PC-3 (cell line): ENCODE measurements at places on chromosomes 1 and 21.

- peak overlapping the region; percentile 90 for H3K27ac ChIP-seq
- H3K27me3 ChIP-seq = no peaks in the 10 kb centered on the region
- peaks cover 33% of the 10 kb centered on the region for H3K36me3 ChIP-seq
- peak; percentile 60 for DNase-seq
- H3K4me1 ChIP-seq = peaks cover 33% of the 10 kb centered on the region
- H3K4me3 ChIP-seq = peak overlapping the region; percentile 77
Measured at GRCh38 chr1:152035539-152036266, 1.1 kb downstream of the S100A11 start.

DNA sequence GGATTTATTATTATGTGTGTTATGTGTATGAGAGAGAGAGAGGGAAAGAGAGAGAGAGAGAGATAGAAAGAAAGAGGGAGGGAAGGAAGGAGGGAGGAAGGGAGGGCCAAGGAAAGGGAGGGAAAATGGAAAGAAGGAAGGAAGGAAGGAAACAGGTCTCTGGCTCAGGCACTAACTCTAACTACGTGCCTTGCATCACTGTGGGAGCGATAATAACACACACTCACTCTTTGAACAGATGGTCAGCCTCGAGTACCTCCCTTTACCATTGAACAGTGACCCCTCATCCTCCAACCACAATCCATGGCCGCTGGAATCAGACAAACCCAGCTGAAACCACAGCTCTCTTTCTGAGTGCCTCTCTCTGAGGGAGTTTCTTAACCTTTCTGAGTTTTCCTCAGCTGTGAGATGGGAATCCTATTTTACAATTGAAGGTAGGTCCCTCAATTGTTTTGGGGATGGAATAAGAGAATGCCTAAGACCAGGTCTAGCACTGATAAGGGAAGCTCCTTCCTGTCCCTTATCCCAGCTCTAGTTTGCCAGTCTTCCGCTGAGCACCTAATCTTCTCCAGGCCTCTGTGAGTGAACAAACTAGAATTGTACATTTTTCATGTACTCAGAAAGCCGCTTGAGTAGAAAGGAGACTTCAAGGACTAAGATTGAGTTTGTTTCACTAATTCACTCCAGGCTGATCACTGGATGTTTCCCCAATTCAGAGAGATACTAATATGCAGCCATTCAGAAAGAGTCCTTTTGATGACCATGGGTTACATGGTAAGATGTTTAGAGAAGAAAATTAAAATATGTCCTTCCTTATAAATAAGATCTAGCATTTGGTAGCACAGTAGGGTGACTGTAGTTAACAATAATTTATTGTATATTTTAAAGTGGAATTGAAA lies 62.8 kb downstream of the IRF2BP2 start:
- H3K36me3 ChIP-seq = no peaks in the 10 kb centered on the region
- H3K27me3 ChIP-seq = no peaks in the 10 kb centered on the region
- H3K4me1 ChIP-seq = peaks cover 11% of the 10 kb centered on the region
- H3K4me3 ChIP-seq = no peak overlapping the region
- no peak for DNase-seq

DNA sequence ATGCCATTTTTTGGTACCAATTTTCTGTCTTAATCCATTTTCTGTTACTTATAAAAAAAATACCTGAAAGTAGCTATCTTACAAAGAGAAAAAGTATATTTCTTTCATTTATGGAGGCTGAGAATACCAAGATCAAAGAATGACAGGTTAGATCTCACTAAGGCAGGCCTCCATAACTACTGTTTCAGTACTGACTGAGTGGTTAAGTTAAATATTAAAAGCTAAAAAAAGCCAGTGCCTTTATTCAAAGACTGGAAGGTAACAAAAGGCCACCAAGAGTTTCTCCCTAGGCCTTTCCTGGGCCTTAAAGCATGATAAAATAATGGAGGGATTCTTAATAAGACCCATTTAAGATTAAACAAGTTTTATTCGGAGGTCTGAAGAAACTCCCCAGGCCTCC lies 687.7 kb upstream of the ADGRL4 start:
- H3K36me3 ChIP-seq = no peaks in the 10 kb centered on the region
- H3K27ac ChIP-seq = no peak overlapping the region
- no peaks in the 10 kb centered on the region for H3K4me1 ChIP-seq
- no peaks in the 10 kb centered on the region for H3K27me3 ChIP-seq
- H3K4me3 ChIP-seq = no peak overlapping the region

DNA sequence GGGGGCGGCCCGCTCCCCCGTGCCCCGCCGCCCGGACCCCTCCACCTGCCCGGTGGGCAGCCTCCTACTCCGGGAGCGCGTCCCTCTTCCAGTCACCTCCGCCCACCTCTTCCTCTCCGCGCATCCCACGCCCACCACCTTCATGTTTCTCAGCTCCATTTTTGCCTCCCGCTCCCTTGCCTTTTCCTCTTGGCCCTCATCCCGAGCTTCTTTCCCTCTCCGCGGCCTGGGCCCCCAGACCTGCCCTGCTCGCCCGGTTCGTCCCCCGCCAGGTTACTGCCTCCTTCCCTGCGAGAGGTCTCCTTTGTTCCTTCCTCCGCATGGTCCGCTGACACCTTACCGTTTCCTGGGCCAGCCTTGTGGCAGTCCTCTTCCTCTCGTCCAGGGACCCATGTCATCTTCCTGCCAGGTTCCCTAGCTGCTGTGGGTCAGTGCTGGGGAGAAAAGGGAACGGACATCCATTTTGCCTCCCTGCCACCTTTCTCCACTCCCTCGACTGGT lies 563 bp downstream of the QSOX1 start:
- H3K4me3 ChIP-seq = peak overlapping the region; percentile 99
- H3K27ac ChIP-seq = peak overlapping the region; percentile 99
- no peaks in the 10 kb centered on the region for H3K27me3 ChIP-seq
- no peak for DNase-seq

- H3K4me3 ChIP-seq = no peak overlapping the region
- H3K4me1 ChIP-seq = no peaks in the 10 kb centered on the region
- no peak overlapping the region for H3K27ac ChIP-seq
- peak; percentile 77 for DNase-seq
- no peaks in the 10 kb centered on the region for H3K27me3 ChIP-seq
Measured at GRCh38 chr21:14773777-14774345, 227.7 kb upstream of the SAMSN1 start.

GRCh38 chr1:53638360-53639035 lies 100.5 kb downstream of the GLIS1 start:
- peaks cover 8% of the 10 kb centered on the region for H3K4me1 ChIP-seq
- no peak overlapping the region for H3K27ac ChIP-seq
- no peaks in the 10 kb centered on the region for H3K27me3 ChIP-seq
- H3K36me3 ChIP-seq = no peaks in the 10 kb centered on the region

DNA sequence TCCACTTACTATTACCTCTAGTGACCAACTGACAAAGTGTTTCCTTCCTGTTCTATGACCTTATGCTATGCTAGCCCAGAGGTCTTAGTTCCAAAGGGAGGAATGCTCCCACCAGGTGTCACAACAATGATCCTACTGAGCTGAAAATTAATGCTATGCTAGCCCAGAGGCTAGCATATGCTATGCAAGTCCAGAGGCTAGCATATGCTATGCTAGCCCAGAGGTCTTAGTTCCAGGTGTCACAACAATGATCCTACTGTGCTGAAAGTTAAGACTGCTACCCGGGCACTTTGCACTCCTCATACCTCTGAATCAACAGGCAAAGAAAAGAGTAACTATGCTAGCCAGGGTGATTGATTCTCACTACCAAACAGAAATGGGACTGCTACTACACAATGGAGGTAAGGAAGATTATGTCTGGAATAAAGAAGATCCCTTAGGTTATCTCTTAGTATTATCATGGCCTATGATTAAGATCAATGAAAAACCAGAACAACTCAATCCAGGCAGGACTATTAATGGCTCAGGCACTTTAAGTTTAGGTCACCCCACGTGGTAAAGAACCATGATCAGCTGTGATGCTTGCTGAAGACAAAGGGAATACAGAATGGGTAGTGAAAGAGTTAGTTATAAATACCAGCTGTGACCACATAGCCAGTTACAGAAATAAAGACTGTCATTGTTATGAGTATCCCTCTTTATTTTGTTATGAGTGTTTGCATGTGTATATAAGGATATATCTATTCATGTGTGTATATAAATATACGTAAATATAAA lies 114.1 kb downstream of the CSMD2 start:
- no peaks in the 10 kb centered on the region for H3K27me3 ChIP-seq
- no peaks in the 10 kb centered on the region for H3K4me1 ChIP-seq
- no peak overlapping the region for H3K27ac ChIP-seq

GRCh38 chr1:185349556-185349955 lies 32.5 kb upstream of the IVNS1ABP start:
- H3K4me3 ChIP-seq = no peak overlapping the region
- no peak for DNase-seq
- no peaks in the 10 kb centered on the region for H3K4me1 ChIP-seq

GRCh38 chr1:97245682-97246081 lies 524.1 kb downstream of the PTBP2 start:
- H3K36me3 ChIP-seq = no peaks in the 10 kb centered on the region
- no peak overlapping the region for H3K4me3 ChIP-seq
- H3K27ac ChIP-seq = no peak overlapping the region

- no peak for DNase-seq
- H3K4me3 ChIP-seq = no peak overlapping the region
- H3K36me3 ChIP-seq = no peaks in the 10 kb centered on the region; the same call in 1 of the 2 replicates
- H3K27me3 ChIP-seq = no peaks in the 10 kb centered on the region
- H3K27ac ChIP-seq = no peak overlapping the region
Measured at GRCh38 chr1:180248731-180249681, 18.9 kb downstream of the LHX4 start.

- peaks cover 12% of the 10 kb centered on the region for H3K4me1 ChIP-seq
- no peak for DNase-seq
- no peak overlapping the region for H3K4me3 ChIP-seq
- 0 out of 2 replicates have a peak, but pooled peaks cover 5% of the 10 kb centered on the region for H3K27me3 ChIP-seq
- no peaks in the 10 kb centered on the region for H3K36me3 ChIP-seq
- no peak overlapping the region for H3K27ac ChIP-seq
Measured at GRCh38 chr1:208527156-208527555, 283.0 kb upstream of the PLXNA2 start.

DNA sequence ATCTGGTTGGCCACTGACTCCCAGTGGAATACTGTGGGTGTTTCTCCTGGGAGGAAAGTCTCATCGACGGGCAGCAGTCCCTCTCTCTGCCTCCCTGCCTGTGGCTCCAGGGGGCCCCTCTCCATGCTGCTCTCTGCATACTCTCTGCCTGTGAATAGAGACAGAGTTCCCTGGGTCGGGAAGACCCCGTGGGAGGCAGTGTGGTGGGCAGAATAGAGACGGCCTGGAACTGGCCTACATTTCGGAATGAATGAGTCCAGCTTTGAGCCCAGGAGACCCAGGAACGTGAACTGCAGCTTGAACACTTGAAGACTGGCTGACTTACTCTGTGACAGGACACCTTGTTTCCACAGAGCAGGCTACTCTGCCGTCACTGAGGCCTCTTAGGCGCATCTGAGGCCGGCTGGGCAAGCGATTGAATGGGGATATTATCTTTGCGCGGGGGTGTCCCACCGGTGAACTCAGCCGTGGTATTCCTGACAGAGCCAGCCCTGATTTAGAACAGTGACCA lies 64.0 kb downstream of the KIF21B start:
- H3K27ac ChIP-seq = no peak overlapping the region
- DNase-seq = no peak
- H3K27me3 ChIP-seq = peaks cover 3% of the 10 kb centered on the region; the same call in 1 of the 2 replicates
- H3K4me3 ChIP-seq = no peak overlapping the region
- no peaks in the 10 kb centered on the region for H3K36me3 ChIP-seq
- no peaks in the 10 kb centered on the region for H3K4me1 ChIP-seq
